GM23338 (cell line): ENCODE measurements at places on chromosomes 5 and 9.

DNA sequence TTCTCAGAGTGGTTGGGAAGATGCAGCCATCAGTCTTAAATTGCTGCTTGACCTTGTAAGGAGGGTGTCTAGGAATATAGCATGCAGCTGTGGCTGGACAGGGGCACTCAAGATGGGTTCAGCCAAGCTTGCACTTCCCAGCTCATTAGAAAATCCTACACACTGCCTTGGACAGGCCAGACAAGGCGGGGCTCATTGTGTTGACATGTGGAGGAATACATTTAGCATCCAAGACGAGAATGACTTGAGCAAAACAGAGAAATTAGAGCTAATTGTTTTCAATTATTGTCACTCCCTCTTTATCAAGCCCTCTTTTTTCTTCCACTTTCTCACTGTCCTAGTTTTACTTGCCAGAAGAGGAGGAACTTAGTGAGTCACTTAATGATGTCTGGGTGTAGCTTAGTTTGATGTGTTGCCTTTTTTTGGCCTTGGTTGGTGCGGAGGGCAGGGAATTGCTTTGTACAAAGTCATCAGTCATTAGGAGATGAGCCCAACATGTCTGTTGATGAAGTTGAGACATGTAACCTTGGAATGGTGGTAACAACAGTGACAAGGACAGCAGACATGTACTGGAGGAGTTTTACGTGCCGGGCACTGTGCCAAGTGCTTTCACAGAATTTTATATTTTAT is 1219.3 kb upstream of the WWC1 start:
- no peak overlapping the region for H3K4me3 ChIP-seq
- H3K27me3 ChIP-seq, result no peaks in the 10 kb centered on the region
- H3K27ac ChIP-seq, result no peak overlapping the region
- H3K36me3 ChIP-seq, result no peaks in the 10 kb centered on the region

- no peaks in the 10 kb centered on the region for H3K4me1 ChIP-seq
- no peak overlapping the region for H3K4me3 ChIP-seq
- no peak overlapping the region for H3K27ac ChIP-seq
- DNase-seq, result no peak
Observed at GRCh38 chr9:111965566-111966019, 69.0 kb downstream of the UGCG start.

GRCh38 chr9:84759300-84759750 is 89.8 kb downstream of the NTRK2 start:
- no peak for DNase-seq
- no peaks in the 10 kb centered on the region for H3K27me3 ChIP-seq
- no peaks in the 10 kb centered on the region for H3K4me1 ChIP-seq
- H3K4me3 ChIP-seq, result no peak overlapping the region

- H3K4me3 ChIP-seq, result no peak overlapping the region
- H3K27me3 ChIP-seq, result no peaks in the 10 kb centered on the region
- peak; percentile 96 for DNase-seq
- no peaks in the 10 kb centered on the region for H3K36me3 ChIP-seq
- H3K4me1 ChIP-seq, result no peaks in the 10 kb centered on the region
Observed at GRCh38 chr5:177071666-177072385, 14.9 kb upstream of the FGFR4 start.

GRCh38 chr9:98226516-98226915 is 28.9 kb downstream of the TBC1D2 start:
- DNase-seq, result no peak
- no peaks in the 10 kb centered on the region for H3K36me3 ChIP-seq
- H3K4me3 ChIP-seq, result no peak overlapping the region
- no peaks in the 10 kb centered on the region for H3K4me1 ChIP-seq
- no peak overlapping the region for H3K27ac ChIP-seq

DNA sequence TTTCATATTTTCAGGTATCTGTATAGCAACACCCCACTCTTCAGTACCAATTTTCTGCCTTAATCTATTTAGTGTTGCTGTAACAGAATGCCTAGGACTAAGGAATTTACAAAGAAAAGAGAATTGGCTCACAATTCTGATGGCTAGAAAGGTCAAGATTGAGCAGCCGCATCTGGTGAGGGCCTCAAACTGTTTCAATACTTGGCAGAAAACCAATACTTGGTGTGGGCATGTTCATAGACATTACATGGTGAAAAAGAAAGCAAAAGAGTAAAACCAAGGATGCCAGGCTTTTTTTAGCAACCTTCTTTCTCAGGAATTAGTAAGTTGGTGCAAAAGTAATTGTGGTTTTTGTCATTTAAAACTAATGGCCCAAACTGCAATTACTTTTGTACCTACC is 1041.1 kb upstream of the CDH6 start:
- H3K4me3 ChIP-seq, result no peak overlapping the region
- H3K27me3 ChIP-seq, result no peaks in the 10 kb centered on the region
- no peak for DNase-seq

DNA sequence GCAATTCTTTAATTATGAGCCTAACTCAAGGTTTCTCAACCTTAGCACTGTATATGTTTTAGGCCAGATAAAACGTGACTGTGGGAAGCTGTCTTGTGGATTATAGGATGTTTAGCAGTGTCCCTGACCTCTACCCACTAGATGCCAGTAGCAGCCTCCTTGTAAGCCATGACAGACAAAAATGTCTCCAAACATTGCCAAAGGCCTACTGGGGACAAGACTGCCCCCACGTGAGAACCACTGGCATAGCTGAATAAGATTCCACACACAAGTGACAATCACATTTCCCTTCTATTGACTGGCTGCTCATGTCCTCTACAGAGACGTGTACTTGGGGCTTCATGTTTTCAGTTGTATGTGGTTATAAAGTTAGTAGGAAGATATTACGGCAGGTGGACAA is 55.4 kb downstream of the GOLM1 start:
- no peak overlapping the region for H3K27ac ChIP-seq
- H3K4me3 ChIP-seq, result no peak overlapping the region
- H3K27me3 ChIP-seq, result no peaks in the 10 kb centered on the region
- H3K4me1 ChIP-seq, result no peaks in the 10 kb centered on the region
- DNase-seq, result no peak

GRCh38 chr9:19934301-19934871 is 145.5 kb upstream of the SLC24A2 start:
- H3K27me3 ChIP-seq, result peaks cover 20% of the 10 kb centered on the region; the same call in 1 of the 2 replicates
- no peaks in the 10 kb centered on the region for H3K36me3 ChIP-seq
- peak overlapping the region; percentile 58 for H3K4me3 ChIP-seq
- no peaks in the 10 kb centered on the region; the same call in 1 of the 2 replicates for H3K4me1 ChIP-seq

DNA sequence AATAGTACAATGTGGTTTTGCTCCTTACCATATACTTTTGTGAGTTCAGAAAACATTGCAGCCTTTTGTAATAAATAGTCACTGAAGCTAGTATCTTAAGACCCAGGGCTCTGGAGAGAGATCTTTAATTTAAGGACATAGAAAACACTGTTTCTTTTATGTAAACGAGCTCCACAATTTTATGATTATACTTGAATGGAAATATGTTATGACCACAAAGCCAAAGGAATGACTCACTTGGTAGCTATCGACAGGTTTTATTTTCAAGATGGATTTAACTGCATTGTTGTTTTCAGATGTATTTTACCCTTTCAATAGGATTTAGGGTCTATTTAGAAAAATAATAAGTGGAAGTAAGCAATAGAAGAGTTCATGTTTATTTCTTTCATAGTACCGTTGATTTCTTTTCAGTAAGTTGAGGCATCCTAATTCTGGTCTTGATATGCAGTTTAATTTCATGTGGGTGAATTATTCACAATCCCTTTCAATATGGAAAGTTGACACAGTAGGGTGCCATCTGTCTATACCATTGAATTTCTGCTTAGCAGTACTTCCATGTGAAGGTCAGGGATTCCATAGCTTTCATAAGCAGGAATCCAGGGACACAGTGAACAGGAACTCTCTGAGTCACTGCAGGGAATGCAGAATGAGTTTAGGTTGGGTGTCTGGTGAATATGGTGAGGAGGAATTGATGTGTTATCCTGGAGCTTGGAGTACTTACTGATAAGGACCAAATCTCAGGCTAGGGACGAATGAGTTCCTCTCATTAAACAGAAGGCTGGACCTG is 157.6 kb downstream of the CD180 start:
- H3K27ac ChIP-seq, result no peak overlapping the region
- no peak overlapping the region for H3K4me3 ChIP-seq
- no peak for DNase-seq
- no peaks in the 10 kb centered on the region for H3K36me3 ChIP-seq
- peaks cover 49% of the 10 kb centered on the region for H3K27me3 ChIP-seq

GRCh38 chr5:18999478-18999877 is 988.5 kb downstream of the CDH18 start:
- H3K36me3 ChIP-seq, result no peaks in the 10 kb centered on the region
- H3K4me1 ChIP-seq, result no peaks in the 10 kb centered on the region
- no peaks in the 10 kb centered on the region for H3K27me3 ChIP-seq
- no peak overlapping the region for H3K4me3 ChIP-seq
- no peak for DNase-seq

- H3K36me3 ChIP-seq, result no peaks in the 10 kb centered on the region
- no peak for DNase-seq
- H3K4me1 ChIP-seq, result no peaks in the 10 kb centered on the region
- H3K27me3 ChIP-seq, result no peaks in the 10 kb centered on the region
Observed at GRCh38 chr5:154626876-154627557, 128.2 kb upstream of the LARP1 start.

DNA sequence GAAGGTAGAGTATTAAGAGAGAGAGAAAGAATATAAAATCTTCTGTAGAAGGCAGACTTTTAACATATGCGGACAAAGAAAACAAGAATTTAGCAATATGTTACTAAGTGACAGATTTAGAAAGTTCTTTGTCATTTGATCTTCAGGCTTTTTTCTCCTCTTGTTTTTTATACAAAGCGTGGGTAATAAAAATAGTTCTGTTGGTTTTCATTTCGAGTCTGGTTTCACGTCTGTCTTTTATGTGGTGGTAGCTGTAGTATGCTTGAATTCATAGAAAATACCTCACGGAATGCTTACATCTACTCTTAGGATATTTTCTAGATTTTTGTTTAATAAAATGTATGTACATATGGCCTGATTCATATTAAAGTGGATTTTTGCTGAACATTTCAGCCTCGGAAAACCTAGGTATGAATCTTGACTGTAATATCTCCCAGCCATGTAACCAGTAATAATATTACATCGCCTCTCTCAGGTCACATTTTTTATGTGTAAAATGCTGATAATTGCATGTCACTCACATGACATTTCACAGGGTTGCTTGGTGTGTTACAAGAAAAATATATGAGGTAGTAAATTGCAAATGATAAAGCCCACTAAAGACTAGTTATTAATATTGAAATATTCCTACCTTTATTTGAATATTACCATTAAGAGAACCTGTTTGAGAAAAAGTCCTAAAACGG is 72.5 kb upstream of the TAF11L2 start:
- no peaks in the 10 kb centered on the region for H3K36me3 ChIP-seq
- H3K27me3 ChIP-seq, result no peaks in the 10 kb centered on the region
- peaks cover 21% of the 10 kb centered on the region for H3K4me1 ChIP-seq
- no peak overlapping the region for H3K4me3 ChIP-seq
- no peak overlapping the region for H3K27ac ChIP-seq
- DNase-seq, result no peak

DNA sequence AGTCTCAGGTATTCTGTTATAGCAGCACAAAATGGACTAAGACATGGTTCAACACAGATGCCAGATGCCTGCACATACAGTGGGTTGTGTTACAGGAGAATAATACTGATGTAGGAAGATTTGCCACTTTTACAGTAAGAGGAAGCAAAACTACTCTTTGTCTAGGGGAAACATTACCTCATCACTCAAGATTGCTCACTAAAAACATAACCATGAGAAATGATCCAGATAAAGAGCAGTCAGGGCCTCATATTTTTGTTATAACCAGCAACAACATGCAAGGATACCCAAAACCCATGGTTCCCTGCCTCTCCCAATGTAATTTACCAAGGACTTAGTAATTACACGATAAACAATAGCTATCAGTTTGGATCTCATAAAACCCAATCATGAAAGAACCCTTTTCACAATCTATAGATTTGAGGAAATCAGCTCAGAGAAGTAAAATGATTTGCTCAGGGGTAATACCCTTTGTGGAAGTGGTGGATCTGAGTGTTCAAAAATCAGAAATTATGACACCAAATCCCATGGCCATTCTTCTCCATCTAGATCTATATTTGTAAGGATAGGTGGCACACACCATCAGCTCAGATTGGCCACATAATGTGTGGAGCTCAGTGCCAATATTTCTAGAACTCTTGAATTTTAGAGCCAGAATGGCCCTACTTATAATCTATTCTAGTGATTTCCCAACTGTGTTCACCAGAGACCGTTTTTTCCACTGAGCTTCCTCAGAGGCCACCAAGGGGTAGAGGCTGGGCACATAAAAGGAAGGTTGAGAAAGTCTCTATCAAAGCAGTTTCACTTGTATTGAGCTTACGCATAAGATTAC is 27.8 kb downstream of the DPYSL3 start:
- DNase-seq, result no peak
- no peaks in the 10 kb centered on the region for H3K27me3 ChIP-seq
- peaks cover 69% of the 10 kb centered on the region for H3K4me1 ChIP-seq
- no peak overlapping the region for H3K27ac ChIP-seq

DNA sequence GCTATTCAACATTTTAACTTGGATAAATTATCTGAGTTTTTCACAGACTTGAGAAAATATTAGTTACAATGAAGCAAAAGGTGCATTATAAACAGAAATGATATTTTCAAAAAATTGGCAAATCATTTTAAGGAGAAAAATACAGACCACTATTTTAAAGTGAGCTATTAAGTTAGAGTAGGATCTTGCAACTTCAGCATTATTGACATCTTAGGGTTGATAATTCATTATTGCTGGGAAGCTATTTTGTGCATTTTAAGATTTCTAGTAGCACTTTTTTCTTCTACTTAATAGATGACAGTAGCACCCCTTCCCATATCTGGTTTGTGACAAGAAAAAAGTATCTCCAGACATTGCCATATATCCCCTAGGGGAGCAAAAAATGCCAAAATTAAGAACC is 774.1 kb downstream of the CDH12 start:
- H3K27me3 ChIP-seq, result no peaks in the 10 kb centered on the region
- no peaks in the 10 kb centered on the region for H3K36me3 ChIP-seq
- no peaks in the 10 kb centered on the region for H3K4me1 ChIP-seq
- H3K4me3 ChIP-seq, result no peak overlapping the region
- DNase-seq, result no peak
- H3K27ac ChIP-seq, result no peak overlapping the region

DNA sequence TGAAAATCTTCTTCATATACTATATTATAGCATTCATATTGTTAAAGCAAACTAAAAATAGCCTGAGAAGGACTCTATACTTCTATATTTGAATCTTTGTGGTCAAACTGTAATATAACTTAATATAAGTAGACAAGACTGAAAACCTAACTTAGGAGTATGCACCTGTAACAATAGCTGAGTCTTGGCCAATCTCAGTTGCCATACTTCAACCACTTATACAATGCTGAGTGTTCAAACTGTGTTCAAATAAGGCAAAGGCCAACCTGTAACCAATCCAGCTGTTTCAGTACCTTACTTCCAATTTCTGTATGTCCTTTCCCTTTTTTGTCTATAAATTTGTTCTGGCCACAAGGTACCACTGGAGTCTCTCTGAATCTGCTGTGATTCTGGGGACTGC is 1360.8 kb upstream of the CDH9 start:
- no peaks in the 10 kb centered on the region for H3K27me3 ChIP-seq
- H3K36me3 ChIP-seq, result no peaks in the 10 kb centered on the region
- no peak overlapping the region for H3K4me3 ChIP-seq

- DNase-seq, result no peak
- no peaks in the 10 kb centered on the region for H3K36me3 ChIP-seq
- no peak overlapping the region for H3K4me3 ChIP-seq
- H3K27ac ChIP-seq, result no peak overlapping the region
Observed at GRCh38 chr5:109041317-109041716, 293.6 kb downstream of the FER start.
